D721Med (cell line): ENCODE measurements at places on chromosomes 4 and X.

DNA sequence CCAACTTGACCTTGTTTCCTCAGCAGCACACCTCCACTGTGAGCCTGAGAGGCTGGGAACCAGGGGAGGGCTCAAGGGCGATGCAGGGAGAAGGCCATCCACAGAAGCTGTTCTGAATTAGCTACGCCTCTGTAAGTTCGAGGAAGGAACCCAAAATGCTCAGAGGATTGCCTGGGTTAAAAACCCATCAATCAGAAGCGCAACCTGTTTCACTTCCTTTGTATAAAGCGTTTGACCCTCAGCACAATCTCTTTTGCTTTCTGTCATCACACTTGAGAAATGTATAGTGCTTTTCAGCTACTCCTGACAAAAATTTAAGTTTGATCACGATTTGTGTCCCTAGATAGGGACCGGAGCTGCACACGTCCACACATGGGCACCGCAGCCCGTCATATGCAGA is 48.0 kb upstream of the MAP3K15 start:
- no peak for DNase-seq

DNA sequence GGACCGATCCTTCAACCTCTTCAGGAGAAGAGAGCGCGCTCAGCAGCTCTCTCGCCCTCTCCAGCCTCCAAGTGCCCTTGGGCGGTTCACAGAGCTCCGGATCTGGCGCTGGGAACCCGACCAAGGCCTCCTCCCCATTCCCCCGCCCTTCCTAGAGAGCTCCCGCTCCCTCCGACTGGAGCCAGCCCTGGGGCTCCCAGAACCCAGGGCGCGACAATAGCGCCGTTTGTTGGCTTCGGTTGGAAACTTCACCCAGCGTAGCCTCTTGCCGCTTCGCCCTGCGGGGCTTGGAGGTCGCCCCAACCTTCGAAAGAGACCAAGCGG is 3.1 kb upstream of the SOX3 start:
- no peak for DNase-seq

- DNase-seq, result no peak
Observed at GRCh38 chrX:16814597-16814996, 28.3 kb downstream of the TXLNG start.

DNA sequence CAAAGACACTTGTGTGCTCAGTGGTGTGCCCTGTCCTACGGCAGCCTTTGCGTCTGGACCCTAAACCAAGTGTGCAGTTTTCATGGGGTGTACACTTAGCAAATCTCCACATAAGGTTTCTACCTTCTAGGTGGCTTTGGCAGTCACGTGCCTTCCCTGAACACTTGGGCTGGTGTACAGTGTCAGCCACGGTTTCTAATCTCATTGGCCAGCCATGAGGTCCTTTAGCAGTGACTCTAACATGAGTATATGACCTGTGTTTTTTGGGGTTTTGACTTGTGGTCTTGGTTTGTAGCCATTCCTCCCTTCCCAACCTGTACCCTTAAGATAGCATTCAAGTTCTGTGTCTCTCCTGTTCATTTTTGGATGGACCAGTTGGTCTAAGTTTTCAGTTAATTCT is 76.3 kb downstream of the PTTG2 start:
- no peak for DNase-seq

DNA sequence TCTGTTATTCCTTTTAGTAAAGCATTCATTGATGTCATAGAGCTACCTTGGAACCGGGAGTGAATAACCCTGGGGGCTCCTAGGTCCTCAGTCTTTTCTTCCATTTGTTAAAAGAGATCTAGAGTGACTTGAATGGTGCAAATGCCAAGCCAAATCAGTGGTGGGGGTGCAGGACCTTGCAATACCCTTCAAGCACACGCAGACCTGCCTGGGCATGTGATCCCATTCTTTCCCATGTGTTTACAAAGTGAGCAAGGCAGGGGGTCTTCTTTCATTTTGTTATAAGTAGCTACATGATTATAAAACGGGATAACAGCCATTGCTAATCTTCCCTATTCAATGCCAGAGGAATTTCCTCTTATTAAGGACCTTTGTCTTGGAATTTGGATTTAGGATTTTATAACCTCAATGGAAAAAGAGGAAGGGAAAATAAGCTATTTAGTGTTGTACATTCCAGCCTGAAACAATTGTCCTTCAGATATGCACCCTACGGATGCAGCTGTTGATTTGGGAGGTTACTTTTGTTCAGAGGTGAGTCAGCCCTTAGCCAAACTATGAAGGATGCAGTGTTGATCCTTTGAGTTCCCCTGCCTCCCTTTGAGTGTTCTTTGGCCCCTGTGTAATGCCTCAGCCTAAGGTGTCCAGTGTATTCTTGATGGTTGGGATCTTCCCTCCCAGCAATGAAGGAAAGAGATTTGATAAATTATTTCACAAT is 623.8 kb upstream of the HTR2C start:
- DNase-seq, result no peak

- DNase-seq, result no peak
Observed at GRCh38 chr4:42385516-42385915, 11.8 kb upstream of the SHISA3 start.

DNA sequence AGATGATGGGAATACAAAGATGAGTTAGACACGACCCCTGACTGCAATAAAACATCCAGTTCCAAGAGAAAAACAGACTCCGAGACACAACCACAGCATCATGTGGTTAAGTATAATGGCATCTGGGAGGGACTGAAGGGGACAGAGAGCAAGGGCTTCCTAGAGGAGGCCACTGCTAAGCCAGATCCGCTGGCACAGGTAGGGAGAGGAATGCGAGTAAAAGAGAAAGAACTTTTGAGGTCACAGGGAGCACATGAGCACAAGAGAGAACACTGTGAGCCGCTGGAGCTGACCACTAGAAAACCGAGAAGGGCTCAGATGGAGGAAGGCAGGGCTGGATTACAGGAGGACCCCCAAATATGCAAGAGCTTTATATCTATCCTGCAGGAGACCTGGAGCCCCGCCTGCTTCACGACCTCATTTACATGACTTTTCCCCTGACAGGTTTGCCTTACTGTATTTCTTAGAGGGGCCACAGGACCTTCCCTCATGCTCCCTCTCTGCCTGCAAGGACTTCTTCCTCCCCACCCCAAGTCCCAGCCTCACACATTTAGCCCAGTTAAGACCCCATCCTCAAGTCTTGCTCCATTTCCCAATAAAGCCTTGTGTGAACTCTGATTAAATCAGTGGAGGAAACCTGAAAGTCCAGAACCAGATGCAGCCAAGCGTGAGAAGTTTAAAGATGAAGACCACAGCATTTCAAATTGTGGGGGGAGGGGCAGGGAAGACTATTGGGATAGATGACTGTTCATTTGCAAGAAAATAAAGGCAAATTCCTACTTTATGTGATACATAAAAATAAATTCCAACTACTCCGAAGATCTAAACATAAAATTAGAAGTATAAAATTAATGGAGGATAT is 29.6 kb downstream of the MFAP3L start:
- DNase-seq, result no peak
